ENCODE measurements at places on chromosomes 12 and 14. TPM values are rescaled to one million over a fixed set of nuclear protein-coding genes. Genes with fewer than 3 reads are reported as not detected.

CLEC9A gene
- not detected for total RNA-seq

PMEL gene
- 0.20 TPM for total RNA-seq

REP15 gene
- total RNA-seq, result 13.5 TPM

KRT6C gene
- not detected for total RNA-seq

SALL2 gene
- total RNA-seq, result 0.60 TPM

AKAP3 gene
- total RNA-seq, result 1.3 TPM

RPL10L gene
- not detected for total RNA-seq

Measured in lung microvascular endothelial cell (primary cell).